Vein endothelial cell (primary cell): ENCODE measurements at places on chromosomes 5 and 9. TPM values are rescaled to one million over a fixed set of nuclear protein-coding genes. Genes with fewer than 3 reads are reported as not detected.

PCDHB16 gene
- total RNA-seq = 0.65 and 0.86 TPM in 2 replicates

FSTL4 gene
- total RNA-seq = under 0.01 and 0.10 TPM in 2 replicates

ACSL6 gene
- total RNA-seq = not detected in 2 replicates

CAVIN4 gene
- total RNA-seq = 1.6 and 3.3 TPM in 2 replicates
